Activated naive CD4-positive, alpha-beta T cell treated with anti-CD3 and anti-CD28 coated beads, Interleukin-2, amount 50 U/mL, for 16 hours (primary cell): ENCODE measurements at places on chromosomes 1 and 21.

DNA sequence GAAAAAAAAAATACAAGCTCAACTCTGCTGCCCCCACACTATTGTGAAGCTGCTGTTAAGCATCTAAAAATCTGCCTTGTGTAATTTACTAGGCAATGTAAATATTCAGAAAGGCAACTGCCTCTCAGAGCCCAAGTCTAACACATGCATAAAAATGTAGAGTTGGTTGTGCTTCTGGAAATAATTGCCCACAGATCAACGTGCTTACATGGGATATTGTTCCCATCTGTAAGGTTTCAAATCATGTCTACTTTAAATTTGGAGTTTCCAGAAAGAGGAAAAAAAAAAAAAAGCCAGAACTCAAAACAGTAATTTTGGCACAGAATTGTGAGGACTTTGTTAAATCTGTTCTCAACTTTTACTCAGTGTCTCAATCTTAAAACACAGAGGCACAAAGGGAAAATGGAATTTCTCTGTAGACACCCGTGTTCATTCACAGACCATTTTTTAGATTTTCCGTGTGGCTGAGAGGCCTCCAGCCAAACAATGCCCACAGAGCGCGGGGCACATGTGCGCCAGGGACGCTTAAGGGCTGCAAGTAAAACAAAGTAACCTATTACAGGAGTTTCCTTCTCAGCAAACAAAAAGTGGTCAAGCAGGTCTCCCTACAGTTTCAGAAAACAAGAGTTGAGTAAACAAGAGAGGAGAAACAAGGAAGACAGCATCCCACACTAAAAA lies 115.5 kb downstream of the RERE start:
- DNase-seq = no peak

- no peak for DNase-seq
Measured at GRCh38 chr1:157234705-157235273, 96.6 kb upstream of the ETV3 start.

GRCh38 chr1:187143783-187144182 lies 315.0 kb downstream of the PLA2G4A start:
- no peak for DNase-seq

GRCh38 chr1:41827991-41828570 lies 90.6 kb downstream of the HIVEP3 start:
- no peak for DNase-seq

- no peak for DNase-seq
Measured at GRCh38 chr1:113779542-113779941, 20.3 kb upstream of the PHTF1 start.

DNA sequence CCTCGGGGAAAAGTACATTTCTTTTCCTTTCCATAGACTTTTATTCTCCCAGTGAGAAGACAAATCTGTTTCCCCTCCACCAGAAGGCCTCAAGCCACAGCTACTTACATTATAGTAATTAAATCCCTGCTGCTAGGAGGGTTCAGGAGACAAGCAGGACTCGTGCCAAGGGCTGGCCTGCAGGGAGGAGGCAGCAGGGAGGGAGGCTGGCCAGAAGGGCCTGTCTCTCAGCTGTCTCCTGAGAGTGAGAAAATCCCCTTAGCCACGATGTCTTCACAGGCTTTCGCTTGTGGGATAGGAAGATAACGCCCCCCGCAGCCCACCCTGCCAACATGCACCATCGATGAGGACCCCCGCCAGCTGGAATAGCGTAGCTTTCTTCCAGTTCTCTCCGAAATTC lies 14.0 kb downstream of the KCNN3 start:
- no peak for DNase-seq

GRCh38 chr1:155051342-155051776 lies 243 bp downstream of the ADAM15 start:
- DNase-seq = no peak

- DNase-seq = no peak
Measured at GRCh38 chr1:5164158-5164557, 509.7 kb downstream of the AJAP1 start.

- no peak for DNase-seq
Measured at GRCh38 chr1:232667778-232668165, 37.8 kb upstream of the SIPA1L2 start.

DNA sequence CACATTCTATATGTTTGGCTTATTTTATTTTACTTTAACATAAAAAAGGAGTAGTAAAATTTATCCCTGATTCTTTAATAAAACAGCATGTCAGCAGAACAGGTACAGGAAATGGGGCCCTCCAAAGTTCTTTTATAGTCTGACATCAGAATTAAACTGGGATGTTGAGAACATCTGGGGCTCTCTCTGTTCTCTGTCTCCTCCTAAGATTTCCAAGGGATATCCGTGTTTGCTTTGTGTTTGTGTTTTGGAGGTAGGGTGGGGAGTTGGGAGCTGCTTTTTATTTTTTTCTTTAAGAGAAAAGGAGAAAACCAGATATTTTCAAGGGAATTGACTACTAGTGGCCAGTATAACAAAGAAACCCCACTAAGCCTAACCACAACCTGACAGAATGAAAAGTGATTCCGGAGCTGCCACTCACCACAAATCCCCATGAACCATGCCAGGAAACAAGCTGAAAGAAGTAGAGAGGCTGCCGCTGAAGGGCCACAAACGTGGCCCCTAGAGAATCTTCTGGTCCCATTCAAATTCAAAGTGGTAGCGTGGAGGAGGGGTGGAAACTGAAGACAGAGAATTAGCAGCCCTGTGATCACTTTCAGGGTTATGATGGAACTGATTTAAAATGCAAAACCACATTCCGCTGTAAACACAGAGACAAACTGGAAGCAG lies 369.6 kb upstream of the ADGRL2 start:
- DNase-seq = no peak

DNA sequence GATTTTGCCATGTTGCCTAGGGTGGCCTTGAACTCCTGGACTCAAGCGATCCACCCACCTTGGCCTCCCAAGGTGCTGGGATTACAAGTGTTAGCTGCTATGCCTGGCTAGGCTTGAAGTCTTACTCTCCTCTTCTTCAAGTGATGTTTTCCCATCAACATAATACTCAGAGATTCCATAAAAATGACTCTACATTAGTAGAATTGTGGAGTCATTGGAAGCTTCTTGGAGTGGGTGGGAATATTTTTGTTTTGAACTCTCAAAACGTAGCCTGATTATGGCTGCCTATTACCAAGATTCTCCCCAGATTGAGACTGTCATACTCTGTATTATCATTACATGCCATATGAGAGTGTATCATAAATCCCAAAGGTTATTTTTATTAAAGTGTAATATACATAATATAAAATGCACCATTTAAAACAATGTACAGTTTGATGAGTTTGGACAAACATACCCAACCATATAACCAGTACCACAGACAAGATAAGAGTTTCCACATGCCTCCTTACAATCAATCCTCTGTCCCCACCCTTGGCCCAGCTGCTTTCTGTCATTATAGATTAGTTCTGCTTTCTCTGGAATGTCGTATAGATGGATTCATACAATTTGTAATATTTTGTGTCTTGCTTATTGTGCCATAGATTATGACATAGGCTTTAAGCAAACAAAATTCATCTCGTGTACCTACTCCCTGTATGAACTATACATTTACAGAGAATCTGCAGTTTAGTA lies 8.0 kb upstream of the DNM3 start:
- DNase-seq = no peak

- DNase-seq = no peak
Measured at GRCh38 chr1:26025060-26025459, 3.5 kb downstream of the EXTL1 start.

DNA sequence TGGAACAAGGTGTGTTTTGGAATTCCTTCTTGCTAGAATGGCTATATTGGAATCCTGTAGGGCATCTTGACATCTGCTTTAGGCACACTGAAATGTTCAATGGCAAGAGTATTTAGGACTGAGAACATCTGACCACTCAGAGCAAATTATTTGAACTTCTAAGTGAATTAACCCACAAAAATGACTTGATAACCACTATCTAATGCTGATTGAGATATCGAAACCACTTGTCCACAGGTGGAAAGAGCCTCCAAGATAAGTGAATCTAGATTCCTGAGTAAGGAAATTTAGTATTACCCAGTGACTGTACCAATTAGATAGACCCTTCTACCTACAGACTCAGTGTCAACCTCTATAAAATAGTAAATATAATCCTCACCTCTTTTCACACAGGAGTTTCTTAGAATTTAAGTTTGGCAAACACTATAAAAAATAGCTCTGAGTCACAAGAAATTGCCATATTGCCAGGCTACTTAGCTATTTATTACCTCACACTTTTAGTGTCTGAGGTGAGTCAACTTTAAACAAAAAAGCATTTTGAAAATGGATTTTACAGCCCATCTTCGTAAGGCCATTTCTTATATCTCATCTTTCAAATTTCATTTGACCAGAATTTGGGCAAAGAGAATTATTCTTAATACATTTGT lies 421.8 kb downstream of the PTBP2 start:
- no peak for DNase-seq

GRCh38 chr1:182869241-182869666 lies 30.1 kb downstream of the DHX9 start:
- no peak for DNase-seq

DNA sequence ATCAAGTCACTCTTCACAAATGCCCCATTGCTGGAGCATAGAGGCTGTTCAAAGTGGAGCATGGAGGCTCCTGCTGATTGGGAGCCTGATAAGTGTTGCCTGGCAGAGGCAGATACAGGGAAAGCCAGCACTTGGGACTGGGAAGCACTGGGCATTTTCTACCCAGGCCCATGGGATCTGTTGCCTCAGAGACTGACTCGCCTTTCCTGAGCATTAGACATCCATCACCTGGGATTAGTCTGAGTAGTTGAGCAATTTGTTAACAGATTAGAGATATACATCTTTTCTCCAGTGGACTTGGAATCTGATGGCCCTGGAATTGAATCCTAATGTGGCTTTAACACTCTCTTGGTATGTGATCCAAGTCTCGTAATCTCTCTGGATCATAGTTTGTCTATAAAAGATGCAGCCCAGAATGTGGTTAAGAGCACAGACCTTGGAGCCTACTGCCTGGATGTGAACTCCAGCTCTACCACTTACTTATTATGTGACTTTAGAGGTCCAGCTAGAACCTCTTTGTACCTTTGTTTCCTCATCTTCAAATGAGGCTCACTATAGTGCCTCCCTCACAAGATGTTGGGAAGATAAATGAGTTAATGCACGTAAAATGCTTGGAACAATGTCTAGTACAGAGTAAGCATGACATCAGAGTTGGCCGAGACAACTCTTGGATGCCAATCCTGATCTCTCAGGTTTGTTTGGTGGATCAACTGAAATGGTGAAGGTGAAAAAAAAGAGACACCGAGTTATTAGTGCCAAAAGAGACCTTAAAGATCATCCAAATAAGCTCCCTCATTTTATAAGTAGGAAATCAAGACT lies 38.3 kb upstream of the NRDC start:
- no peak for DNase-seq

DNA sequence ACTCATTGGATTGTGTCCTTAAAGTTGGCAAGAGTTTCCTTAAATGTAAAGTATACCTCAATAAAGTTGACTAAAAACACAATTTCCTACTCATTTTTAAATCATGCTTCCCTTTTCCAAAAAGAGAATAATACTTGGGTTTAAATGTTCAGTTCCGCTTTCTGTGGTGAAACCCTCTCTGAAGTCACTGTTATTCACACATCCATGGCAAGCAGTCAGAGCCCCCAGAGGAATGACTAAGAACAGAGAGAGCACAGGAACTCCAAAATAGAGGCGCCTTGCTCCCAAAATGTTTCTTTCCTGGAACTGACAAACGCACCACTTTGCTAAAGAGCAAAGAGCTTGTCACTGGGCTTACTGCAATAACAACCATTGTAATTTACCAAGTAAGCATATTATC lies 142.5 kb downstream of the TIAM1 start:
- DNase-seq = no peak

- no peak for DNase-seq
Measured at GRCh38 chr1:1177452-1178206, 3.9 kb downstream of the TTLL10 start.

GRCh38 chr1:76186554-76187170 lies 112.1 kb downstream of the ST6GALNAC3 start:
- no peak for DNase-seq

- peak; percentile 64 for DNase-seq
Measured at GRCh38 chr21:37365517-37366481, 774 bp upstream of the DYRK1A start.

- no peak for DNase-seq
Measured at GRCh38 chr1:31120783-31121180, 55.3 kb upstream of the PUM1 start.

GRCh38 chr1:198610362-198610761 lies 28.5 kb upstream of the PTPRC start:
- no peak for DNase-seq

DNA sequence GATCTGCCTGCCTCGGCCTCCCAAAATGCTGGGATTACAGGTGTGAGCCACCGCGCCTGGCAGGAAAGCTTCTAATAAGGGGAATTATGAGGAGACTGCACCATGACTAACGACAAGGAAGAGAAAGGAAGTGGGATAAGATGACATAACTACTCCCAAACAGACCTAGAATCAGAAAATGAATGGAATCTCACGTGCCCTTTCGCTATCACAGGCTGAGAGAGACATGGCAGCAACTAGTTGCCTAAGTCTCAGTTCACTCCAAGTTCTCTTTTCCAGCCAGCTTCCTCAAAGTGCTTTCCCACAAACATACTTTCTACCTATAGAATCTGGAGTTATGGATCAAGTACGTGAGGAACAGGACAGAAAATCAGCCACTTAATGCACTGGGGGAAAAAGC lies 2.0 kb downstream of the PI4KB start:
- DNase-seq = no peak

- DNase-seq = no peak
Measured at GRCh38 chr1:100065969-100066227, 66.8 kb downstream of the SASS6 start.

DNA sequence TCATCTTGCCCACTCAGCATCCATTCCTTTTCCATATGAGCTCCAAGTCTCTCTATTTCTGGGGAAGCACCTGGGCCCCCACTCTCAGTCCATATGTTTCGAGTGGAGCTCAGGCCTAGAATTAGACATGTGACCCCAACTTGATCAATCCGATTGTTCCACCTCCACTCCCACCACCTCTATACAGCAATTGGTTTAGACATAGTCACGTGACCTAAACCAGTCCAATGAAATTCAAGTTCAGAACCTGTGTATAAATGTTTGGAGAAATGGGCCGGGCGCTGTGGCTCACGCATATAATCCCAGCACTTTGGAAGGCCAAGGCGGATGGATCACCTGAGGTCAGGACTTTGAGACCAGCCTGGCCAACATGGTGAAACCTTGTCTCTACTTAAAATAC lies 29.6 kb upstream of the CLIC4 start:
- DNase-seq = no peak

GRCh38 chr1:119595606-119596005 lies 52.5 kb downstream of the ZNF697 start:
- DNase-seq = no peak

DNA sequence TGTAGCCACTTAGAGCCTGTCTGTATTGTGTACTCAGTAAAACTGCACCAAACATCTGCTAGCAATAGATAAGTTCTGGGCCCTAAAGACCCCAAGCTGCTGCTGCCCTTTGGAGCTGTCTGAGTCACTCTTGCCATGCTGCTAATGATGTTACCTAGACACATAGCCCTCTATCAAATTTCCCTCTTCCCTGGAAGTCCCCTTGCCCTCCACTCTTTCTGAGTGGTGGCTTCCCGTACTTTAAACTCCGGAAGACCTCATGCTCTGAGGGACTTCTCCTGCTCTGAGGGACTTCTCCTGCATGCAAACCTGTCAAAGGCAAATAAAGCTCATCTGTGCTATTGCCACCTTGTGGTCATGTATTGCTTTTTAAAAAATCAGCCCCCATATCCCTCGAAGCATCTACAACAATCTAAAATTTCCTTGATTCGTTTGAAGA lies 34.0 kb downstream of the FH start:
- no peak for DNase-seq
